Smooth muscle cell of the pulmonary artery (primary cell): ENCODE measurements at places on chromosomes 11 and 22. TPM values are rescaled to one million over a fixed set of nuclear protein-coding genes. Genes with fewer than 3 reads are reported as not detected.

Gene CYTH4
- 0.07 and 0.36 TPM in 2 replicates for total RNA-seq

Gene EP300
- total RNA-seq = 67.8 and 71.9 TPM in 2 replicates

Gene ADM2
- total RNA-seq = 3.5 and 7.9 TPM in 2 replicates

Gene GAL3ST1
- 0.23 and 0.39 TPM in 2 replicates for total RNA-seq

Gene COMMD9
- 29.5 and 32.8 TPM in 2 replicates for total RNA-seq

Gene BBOX1
- total RNA-seq = not detected in 2 replicates

Gene TECTA
- total RNA-seq = 0.43 and 0.46 TPM in 2 replicates

Gene BEST1
- 3.1 and 5.0 TPM in 2 replicates for total RNA-seq

Gene PKP3
- 0.56 and 0.65 TPM in 2 replicates for total RNA-seq

Gene OR8G1
- not detected in 2 replicates for total RNA-seq
